ENCODE measurements at places on chromosomes 16 and 17.

- no peak for DNase-seq
These were observed 5.7 kb upstream of the C16orf92 start for GRCh38 chr16:30017277-30017656.

DNA sequence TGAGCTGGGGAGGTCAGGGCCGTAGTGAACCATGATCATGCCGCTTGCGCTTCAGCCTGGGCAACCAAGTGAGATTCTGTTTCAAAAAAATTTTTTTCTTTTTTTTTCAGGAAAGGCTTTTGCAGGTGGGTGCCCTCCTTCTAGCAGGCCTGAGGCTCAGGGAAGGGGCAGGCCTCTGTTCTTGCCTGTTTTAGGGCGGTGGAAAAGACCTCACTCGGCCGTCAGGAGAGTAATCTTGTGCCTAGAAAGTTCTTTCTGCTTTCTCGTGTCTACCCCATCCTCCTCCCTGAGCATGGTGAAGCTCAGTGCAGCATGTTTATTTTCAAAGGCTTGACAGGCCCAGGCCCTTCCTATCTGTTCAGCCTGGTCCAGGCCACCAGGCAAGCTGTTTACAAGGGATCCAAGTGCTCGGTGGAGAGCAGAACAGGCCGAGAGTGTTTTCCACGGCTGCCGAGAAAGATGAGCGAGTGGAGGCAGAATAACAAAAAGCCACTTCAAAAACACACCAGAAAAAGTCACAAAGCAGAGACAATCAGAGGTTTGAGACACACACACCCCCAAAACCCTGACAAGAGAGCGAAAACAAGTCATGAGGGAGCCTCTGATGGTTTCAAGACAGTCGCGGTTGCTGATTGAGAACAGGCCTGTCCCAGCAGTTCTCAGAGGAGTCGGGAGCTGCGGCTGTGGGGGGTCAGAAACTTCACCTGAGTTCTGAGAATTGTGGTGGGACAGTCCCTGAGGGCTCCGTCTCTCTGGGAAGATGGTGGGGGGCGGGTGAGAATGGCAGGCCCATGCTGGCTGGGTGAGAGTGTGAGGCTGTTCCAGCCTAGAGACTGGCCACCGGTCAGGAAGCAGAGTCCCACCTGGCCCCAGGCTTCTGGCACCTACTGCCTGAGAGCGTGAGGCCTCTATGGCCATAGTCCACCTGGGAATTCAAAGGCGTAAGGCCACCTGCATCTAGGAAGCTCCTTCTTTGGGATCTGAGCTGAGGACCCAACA, 37.5 kb upstream of the CCR7 start:
- no peak for DNase-seq

- DNase-seq: no peak
These were observed 72.6 kb upstream of the METRNL start for GRCh38 chr17:83006515-83007455.

DNA sequence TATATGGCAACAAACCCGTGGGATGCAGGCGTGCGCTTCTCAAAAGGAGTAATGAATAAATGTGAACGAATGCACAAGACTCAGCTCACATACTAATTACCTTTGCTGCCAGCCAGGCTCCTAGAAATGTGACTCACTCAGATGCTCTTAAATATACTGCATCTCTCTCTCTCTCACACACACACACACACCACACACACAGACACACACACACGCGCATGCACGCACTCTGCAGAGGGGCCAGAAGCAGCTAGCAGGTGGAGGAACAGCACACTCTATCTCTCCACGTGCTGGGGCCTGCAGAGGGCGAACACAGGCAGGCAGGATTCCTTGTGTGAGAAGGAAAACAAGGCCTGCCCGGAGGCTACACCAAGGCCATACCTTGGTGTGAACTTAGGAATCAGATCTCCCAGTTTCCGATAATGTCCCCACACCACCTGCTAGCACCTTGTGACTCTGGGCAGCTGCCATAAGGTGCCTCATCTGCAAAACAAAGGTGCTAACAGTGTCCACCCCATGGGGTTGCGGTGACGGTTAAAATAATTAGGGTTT, 5.3 kb downstream of the GPRC5B start:
- peak; percentile 75 for DNase-seq

DNA sequence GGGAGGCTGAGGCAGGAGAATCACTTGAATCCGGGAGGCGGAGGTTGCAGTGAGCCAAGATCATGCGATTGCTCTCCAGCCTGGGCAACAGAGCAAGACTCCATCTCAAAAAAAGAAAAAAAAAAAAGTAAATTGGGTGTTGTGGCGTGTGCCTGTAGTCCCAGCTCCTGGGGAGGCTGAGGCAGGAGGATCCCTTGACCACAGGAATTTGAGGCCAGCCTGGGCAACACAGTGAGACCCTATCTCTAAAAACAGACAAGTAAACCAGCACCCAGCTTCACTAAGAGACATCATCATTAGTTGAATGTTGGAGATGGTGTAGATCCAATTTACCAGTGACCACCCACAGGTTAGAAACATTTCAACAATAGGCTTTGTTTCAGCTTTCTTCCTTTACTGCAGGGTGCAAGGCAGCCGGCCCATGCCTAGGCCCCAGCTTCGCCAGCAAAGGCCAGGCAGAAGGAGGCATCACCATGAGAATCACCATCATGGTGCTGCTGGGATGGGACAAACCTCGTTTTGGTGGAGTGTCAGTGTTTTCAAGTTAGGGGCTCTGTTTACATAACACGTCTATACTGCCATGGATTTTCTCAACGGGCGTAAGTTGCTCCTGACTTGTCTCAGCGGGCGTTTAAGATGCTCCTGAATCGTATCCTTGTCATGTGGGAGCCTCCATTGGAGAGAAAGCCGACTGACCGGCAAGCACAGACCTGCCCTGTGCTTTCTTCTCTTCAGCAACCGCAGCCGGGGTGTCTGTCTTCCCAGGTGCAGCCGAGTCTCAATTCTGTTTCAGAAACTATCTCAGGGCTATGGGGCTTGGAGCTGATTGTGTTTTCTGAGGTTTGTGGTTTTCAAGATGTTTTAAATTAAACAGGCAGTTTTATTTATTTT, 7.3 kb downstream of the TCF25 start:
- DNase-seq: no peak

GRCh38 chr17:54439816-54440215, 460.8 kb upstream of the TOM1L1 start:
- no peak for DNase-seq

All from mesendoderm (in vitro differentiated cells).